Bronchus fibroblast of lung (primary cell): ENCODE measurements at places on chromosomes 5 and 9. TPM values are rescaled to one million over a fixed set of nuclear protein-coding genes. Genes with fewer than 3 reads are reported as not detected.

DNAI1 gene
- total RNA-seq = not detected in 2 replicates

SERF1B gene
- 18.0 and 49.3 TPM in 2 replicates for total RNA-seq

PHYHD1 gene
- 15.9 and 19.0 TPM in 2 replicates for total RNA-seq

DUSP1 gene
- total RNA-seq = 118 and 123 TPM in 2 replicates

HACD4 gene
- 4.4 and 4.5 TPM in 2 replicates for total RNA-seq

FOXI1 gene
- total RNA-seq = not detected in 2 replicates

ORM2 gene
- not detected in 2 replicates for total RNA-seq

SLC36A2 gene
- total RNA-seq = not detected in 2 replicates
